ENCODE measurements at places on chromosomes 11 and 22. TPM values are rescaled to one million over a fixed set of nuclear protein-coding genes. Genes with fewer than 3 reads are reported as not detected.

- no peaks in the 10 kb centered on the region for H3K27me3 ChIP-seq
- no peaks in the 10 kb centered on the region for H3K4me1 ChIP-seq
- H3K36me3 ChIP-seq = peaks cover 3% of the 10 kb centered on the region
Measured at GRCh38 chr11:108697872-108698473, 33.1 kb downstream of the DDX10 start.

GRCh38 chr11:43377389-43377788 lies 18.7 kb downstream of the TTC17 start:
- no peaks in the 10 kb centered on the region for H3K36me3 ChIP-seq
- no peak overlapping the region for H3K4me3 ChIP-seq
- no peak for DNase-seq
- H3K27me3 ChIP-seq = no peaks in the 10 kb centered on the region
- no peak overlapping the region for H3K27ac ChIP-seq

DNA sequence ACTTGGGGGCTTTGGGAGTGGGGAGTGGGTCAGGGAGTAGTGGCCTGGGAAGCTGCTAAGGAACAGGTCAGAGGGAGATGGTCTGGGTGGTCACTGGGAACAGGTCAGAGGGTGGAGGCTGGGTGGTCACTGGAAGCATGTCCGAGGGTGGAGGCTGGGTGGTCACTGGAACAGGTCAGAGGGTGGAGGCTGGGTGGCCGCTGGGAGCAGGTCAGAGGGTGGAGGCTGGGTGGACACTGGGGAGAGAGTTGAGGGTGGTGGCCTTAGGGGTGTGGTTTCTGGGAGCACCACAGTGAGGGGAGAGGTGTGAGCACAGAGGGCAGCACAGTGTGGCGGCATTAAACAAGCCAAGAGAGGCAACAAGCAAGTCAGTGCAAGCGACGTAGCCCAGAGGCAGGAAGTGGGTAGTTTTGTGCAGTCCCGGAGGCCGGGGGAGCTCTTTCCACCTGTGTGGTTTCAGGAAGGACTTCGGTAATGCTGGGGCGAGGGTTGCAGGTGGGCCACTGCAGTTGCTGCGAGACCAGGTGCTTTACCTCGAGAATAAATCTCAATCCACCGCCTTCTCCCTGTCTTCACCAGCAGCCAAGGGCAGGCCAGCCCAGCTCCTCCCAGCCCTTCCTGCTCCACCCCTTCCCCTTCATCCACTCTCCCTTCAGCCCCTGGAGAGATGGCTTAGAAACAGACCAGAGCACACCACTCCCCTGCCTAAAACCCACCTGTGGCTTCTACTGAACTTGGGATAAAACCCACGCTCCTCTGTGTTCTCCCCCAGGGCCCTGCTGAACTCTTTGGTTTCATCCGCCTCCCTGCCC lies 3.2 kb upstream of the CACNA1I start:
- no peaks in the 10 kb centered on the region for H3K36me3 ChIP-seq
- DNase-seq = no peak
- H3K4me1 ChIP-seq = no peaks in the 10 kb centered on the region
- no peak overlapping the region for H3K4me3 ChIP-seq
- no peak overlapping the region for H3K27ac ChIP-seq
- H3K27me3 ChIP-seq = no peaks in the 10 kb centered on the region

GRCh38 chr11:103618528-103618927 lies 417.9 kb upstream of the DDI1 start:
- no peaks in the 10 kb centered on the region for H3K36me3 ChIP-seq
- DNase-seq = no peak
- H3K4me3 ChIP-seq = no peak overlapping the region
- no peaks in the 10 kb centered on the region for H3K4me1 ChIP-seq

DNA sequence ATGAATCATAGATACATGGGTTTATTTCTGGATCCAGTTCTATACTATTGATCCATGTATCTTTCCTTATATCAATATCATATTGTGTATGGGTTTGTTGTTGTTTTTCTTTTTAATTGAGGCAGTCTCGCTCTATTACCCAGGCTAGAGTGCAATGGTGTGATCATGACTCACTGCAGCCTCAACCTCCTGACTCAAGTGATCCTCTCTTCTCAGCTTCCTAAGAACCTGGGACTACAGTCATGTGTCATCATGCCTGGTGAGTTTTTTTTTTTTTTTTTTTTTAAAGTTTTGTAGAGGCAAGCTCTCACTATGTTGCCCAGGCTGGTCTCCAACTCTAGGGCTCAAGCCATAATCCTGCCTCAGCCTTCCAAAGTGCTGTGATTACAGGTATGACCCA lies 1589.4 kb upstream of the TENM4 start:
- DNase-seq = no peak
- H3K27me3 ChIP-seq = no peaks in the 10 kb centered on the region
- H3K36me3 ChIP-seq = no peaks in the 10 kb centered on the region
- H3K27ac ChIP-seq = no peak overlapping the region
- no peaks in the 10 kb centered on the region for H3K4me1 ChIP-seq

Gene MYRF
- 2.3 TPM for polyA plus RNA-seq

Gene NLRP6
- polyA plus RNA-seq = 6.1 TPM

All from aorta (tissue), 5 donors.